ENCODE measurements at places on chromosomes 6 and 20.

DNA sequence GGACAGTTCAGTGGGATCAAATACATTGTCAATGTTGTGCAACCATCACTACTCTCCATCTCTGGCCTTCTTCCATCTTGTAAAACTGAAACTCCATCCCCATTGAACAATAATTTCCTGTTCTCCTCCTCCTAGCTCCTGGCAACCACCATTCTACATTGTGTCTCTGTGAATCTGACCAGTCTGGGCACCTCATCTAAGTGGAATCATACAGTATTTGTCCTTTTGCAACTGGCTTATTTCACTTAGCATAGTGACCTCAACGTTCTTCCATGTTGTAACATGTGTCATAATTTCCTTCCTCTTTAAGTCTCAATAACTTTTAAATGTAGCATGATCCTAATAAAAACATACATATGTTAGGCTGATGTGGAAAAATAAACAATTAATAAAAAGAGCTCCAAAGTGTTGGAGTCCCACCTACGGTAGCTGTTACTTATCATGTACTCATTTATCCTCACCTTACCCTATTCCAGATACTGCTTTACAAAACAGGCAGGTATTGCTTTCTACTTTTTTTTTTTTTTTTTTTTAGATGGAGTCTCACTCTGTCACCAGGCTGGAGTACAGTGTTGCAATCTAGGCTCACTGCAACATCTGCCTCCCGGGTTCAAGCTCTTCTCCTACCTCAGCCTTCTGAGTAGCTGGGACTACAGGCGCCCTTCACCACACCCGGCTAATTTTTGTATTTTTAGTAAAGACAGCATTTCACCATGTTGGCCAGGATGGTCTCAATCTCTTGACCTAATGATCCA lies 91.9 kb downstream of the TNFAIP3 start:
- peak; percentile 38 for DNase-seq

- DNase-seq = no peak
Observed at GRCh38 chr6:2895072-2895471, 8.0 kb downstream of the SERPINB9 start.

DNA sequence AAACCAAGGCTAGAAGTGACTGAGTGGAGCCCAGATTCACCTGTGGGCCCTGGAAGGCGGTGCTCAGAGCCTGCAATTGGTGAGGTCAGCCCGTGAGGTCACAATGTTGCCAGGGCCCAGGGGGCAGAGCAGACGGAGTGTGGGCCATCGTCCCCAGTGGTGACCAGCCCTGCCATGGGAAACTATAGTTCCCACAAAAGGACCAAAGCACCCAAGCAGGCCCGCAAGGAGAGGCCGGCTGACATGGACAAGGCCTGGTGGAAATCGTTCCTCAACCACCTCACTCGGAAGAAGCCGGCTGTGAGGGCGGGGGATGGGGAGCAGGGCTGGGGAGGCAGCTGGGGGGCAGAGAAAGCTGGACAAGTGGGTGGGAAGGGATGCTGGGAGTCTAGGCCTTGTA lies at the start of gene C20orf144:
TSS of gene C20orf144 (plus strand) at position 156 of the 400 bp plus-strand sequence. CDS start at position 175, 19 bp downstream.
- no peak for DNase-seq

GRCh38 chr20:60078351-60079250 lies 120.4 kb downstream of the CDH26 start:
- no peak for DNase-seq

DNA sequence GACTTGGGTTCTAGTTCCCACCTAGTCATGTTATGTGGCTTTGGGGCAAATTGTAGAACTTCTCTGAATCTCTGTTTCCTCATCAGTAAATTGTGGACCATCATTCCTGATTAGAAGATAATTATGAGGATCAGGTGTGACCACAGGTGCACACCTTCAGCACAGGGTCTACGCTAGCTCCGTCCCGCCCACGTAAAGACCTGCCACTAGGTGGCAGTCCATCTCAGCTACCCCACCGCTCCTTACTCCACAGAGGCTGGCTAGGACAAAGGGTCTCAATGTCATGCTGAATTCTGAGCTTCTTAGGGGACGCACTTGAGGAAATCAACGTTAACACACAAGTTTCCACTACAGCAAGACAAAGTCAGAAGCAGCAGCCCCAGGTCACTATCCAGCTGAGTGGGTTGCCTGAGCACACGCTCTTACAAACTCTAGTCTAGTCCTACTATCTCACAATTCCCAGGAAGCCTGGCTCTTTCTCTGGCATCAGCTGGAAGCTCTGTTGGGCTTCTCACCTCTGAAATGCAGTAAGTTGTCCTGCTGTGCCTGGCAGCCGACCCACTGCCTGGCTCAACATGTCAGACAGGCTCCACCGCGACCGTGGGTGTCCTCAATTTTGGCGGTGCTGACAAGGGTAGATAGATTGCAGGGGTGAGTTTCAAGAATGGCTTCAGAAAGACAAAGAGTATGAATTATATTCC lies 2.0 kb upstream of the PLCG1 start:
- peak; percentile 34 for DNase-seq

DNA sequence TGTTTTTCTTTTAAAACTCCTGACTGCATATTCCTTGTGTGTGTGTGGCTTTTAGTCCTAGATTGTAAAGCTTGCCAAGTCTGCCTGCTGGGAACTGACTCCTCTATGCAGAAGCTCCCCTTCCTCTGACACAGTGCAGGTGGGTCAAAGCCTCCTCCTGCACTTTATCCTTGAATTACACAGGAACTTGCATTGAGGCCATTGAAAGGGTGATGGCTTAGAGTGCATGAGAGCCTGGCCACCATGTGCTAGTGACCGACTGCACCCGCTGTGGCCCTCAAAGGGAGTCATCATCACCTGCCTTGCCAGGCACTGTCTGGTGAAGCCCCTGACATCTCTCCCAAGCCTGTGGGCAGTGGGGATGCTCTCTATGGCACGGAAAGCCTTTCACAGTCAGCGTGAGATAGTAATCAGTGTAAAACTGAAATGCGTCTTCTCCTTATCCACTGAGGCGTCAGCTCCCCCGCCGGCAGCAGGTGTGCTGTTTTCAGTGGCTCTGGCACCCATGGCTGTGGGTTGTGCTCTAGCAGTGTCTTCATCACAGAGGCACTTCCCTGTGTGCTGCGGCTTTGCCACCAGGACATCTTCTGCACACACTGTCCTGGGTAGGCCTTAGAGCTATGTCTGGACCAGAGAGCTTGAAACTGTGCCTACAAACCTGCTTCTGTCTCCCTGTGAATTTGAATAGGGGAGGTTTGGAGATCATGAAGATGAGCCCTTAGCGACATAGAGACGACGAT lies 87.9 kb downstream of the THBS2 start:
- peak; percentile 59 for DNase-seq

GRCh38 chr6:136963259-136963658 lies 41.2 kb downstream of the SLC35D3 start:
- DNase-seq = no peak

GRCh38 chr6:72724545-72724944 lies 102.7 kb downstream of the KCNQ5 start:
- peak; percentile 24 for DNase-seq

DNA sequence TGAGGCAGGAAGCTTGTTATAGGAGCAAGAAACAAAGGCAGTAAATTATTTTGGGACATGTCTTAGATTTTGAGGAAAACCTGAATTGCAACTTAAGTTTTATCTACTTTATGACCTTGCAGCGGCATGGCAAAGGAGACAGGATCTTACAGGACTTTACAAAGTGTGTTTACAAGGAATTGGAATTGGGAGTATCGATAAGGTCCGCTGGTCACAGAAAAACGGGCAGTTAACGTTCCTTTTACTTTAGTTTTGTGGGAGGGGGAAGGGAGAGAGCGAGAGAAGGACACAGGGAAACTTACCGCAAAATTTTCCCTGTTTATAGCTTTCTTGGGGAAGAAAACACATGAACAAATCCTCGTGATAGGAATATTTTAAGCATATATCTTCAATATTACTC lies 1607.2 kb downstream of the GRIK2 start:
- DNase-seq = no peak

GRCh38 chr6:21597801-21598673 lies 4.5 kb downstream of the SOX4 start:
- DNase-seq = peak; percentile 38

DNA sequence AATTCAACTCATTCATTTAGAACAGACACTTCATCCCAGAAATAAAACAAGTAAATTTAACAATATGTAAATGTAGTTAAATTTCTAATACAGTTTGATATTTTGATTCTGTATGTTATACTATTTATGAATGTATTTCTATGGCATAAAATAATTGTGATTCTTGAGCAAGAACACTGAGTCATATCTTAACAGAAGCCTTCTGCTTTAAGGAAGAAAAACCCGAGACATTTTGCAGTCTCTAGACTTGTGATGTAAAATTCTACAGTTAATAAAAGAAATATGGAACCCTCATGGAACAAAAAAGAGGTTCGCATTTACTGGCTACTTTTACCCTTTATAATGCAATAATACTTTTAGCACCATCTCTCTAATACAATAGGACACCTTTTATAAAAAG lies 47.9 kb upstream of the SCML4 start:
- DNase-seq = no peak

GRCh38 chr6:63307581-63308246 lies 12.1 kb downstream of the LGSN start:
- peak; percentile 59 for DNase-seq

- DNase-seq = no peak
Observed at GRCh38 chr6:12977206-12977605, 260.6 kb downstream of the PHACTR1 start.

DNA sequence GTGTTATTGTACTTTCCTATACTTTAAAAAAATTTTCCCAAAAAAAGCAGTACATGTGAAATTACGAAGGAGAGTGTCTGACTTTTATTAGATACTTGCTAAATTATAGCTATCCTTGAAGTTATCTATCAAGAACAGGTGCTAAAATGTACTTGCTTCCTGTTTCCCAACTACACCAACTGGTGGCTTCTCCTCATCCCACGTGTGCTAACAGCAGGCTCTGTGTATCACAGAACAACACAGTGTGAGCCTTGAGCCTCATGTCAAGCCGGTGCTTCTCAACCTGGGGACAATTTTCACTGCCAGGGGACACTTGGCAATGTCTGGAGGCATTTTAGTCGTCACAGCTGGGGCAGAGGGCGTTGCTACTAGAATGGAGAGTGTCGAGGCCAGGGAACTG lies 36.2 kb upstream of the CDYL start:
- no peak for DNase-seq

GRCh38 chr6:31083742-31084354 lies 28.5 kb downstream of the C6orf15 start:
- DNase-seq = peak; percentile 63

- peak; percentile 55 for DNase-seq
Observed at GRCh38 chr6:52511572-52512151, 65.2 kb downstream of the TRAM2 start.

- peak; percentile 5 for DNase-seq
Observed at GRCh38 chr6:169238766-169239165, 14.9 kb downstream of the THBS2 start.

DNA sequence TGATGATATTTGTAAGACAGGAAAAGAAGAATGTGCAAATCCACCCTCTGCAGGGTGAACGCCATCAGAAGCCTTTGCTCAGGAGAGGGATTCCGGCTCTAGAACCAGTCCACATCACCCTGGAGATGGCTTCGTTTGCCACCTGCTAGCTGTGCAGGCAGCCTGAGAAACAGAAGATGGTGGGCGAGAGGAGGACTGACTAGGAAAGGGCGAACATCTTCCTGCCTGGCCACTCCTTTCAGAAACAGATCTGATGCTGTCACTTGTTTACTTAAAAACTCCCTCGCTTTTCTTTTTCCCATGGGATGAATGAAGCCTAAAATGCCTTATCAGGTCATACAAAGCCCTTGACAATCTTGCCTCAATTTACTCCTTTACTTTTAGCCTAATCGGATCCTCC lies 1.2 kb downstream of the PTPRA start:
- DNase-seq = peak; percentile 18

- DNase-seq = peak; percentile 36
Observed at GRCh38 chr6:139448051-139448649, 73.7 kb upstream of the CITED2 start.

GRCh38 chr6:63527658-63528514 lies 44.4 kb upstream of the LOC128125822 start:
- DNase-seq = peak; percentile 78

DNA sequence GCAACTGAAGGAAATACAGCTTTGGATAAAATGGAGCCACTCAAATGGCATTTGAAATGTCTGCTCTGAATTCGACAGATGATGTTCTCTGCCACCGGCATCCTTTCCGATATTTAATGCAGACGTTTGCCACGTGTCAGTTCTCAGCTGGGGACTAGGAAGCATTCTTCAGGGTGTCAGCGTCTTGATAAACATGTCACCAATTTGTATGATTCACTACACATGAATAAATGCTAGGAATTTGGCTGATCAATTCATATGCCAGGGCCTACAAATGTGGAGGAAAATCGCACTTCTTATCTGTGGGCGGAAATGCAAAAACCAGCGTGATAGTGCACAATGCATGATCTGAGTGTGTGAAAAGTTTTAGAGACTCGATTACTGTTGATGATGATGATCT lies 169.5 kb downstream of the SLC24A3 start:
- DNase-seq = no peak

GRCh38 chr20:22489626-22490286 lies 94.6 kb downstream of the FOXA2 start:
- DNase-seq = no peak

DNA sequence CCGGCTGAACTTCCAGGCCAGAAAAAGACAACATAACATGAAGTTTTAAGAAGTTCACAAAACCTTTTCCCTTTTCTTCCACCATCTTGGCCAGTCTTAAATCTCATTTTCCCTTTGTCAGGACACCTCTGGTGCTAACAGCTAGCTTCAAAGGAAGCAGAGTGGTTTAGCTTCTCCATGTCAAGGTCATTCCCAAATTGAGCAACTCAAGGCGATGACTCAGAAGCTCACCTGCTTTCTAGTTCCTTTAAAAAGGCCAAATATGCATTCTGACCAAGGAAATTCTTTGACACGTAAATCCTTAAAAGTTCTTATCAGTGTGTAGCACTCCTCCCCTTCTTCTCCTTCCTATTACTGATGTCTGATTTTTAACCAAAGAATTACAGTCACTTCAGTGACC lies 69.6 kb upstream of the VGLL2 start:
- no peak for DNase-seq

DNA sequence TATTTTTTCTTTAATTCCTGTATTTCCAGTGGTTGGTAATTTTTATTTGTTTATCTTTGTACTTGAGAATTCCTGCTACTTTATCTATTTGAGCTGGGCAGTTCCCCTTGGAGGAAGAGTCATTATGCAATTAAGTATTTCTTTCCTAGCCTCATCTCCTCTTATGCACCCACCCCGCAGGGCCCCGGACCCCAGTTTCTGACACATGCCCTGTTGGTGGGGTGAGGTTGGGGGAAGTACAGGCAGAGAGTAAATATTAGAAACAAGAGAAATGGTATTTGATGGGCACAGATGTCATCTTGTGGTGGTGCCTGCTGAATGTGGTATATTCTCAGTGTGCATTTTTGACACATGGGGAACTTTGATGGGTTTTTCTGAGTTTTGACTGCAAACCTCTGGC lies 602.7 kb upstream of the NOX3 start:
- DNase-seq = no peak

All from EH (cell line).